Left cardiac atrium (tissue), 4 donors: ENCODE measurements at places on chromosomes 11 and 22. TPM values are rescaled to one million over a fixed set of nuclear protein-coding genes. Genes with fewer than 3 reads are reported as not detected.

The MISFA gene
- 5.9 TPM for total RNA-seq

The ROBO4 gene
- 43.3 TPM for total RNA-seq

The NELL1 gene
- not detected for total RNA-seq

The YPEL1 gene
- total RNA-seq, result 5.3 TPM

GRCh38 chr11:122637541-122637940 lies 18.0 kb upstream of the UBASH3B start:
- no peak for DNase-seq

- DNase-seq, result no peak
Observed at GRCh38 chr11:18347471-18348125, 25.2 kb downstream of the GTF2H1 start.

- DNase-seq, result no peak
Observed at GRCh38 chr11:34731603-34732002, 110.7 kb downstream of the EHF start.
